ENCODE measurements at places on chromosomes 4 and X.

DNA sequence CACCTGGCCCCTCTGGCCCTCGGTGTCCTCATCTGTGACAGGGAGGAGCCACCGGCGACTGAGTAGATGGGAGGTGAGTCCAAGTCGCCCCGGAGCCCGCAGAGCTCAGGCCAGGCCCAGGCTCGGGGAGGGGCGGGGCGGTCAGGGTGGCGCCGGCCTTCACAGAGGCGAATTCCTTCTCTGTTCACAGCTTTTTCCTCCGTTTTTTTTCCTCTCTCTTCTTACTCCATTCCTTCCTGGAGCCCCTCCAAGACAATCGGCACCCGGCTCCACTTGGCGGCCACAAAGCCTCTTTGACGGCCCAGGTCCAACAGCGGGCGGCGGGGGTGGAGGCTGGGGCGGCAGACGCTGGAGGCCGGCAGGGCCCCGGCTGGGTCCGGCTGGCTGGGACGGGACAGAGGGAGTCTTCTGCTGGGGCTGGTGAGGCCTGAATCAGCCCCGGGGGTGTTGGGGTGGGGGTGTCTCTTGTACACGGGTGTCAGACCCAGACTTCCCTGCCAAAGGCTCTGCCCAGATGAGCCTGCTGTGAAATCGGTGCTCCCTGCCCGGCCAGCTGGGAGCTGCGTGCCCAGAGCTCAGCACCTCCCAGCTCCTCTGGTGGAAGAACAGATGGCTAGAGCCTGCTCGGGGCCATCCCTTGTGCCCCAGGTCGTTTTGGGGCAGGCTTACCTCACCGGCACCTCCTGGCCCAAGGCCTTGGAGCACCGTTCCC lies 22.6 kb downstream of the FGFRL1 start:
- DNase-seq, result no peak

- no peak for DNase-seq
These were observed 117.0 kb downstream of the ADAM29 start for GRCh38 chr4:175034986-175035705.

DNA sequence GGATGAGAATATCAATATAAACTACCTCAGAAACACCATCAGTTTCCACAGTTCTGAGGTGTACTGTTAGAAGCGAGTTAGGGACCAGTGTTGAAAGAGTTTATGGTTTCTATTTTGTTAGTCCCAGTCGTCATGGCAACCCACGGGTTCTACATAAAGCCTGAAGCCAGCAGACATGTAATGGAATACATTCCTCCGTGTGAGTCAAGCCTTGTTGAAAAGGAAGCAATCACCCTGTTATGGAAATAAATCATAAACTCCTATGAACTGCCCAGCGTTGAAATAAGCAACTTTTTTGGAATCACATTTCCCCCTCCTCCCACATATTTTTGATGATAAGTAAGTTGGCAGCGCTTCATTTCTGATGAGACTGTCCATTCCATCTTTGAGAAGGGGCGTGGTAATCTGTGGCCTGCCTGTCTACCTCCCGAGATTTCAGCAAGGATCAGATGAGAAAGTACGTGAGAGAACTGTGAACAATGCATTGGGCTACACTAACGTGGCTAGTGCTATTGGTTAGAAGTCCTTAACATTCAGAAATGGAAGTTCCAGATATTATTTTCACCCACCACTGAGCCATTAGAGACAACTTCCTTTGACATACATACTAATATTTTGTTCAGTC lies 40.4 kb upstream of the PDHA1 start:
- no peak for DNase-seq

DNA sequence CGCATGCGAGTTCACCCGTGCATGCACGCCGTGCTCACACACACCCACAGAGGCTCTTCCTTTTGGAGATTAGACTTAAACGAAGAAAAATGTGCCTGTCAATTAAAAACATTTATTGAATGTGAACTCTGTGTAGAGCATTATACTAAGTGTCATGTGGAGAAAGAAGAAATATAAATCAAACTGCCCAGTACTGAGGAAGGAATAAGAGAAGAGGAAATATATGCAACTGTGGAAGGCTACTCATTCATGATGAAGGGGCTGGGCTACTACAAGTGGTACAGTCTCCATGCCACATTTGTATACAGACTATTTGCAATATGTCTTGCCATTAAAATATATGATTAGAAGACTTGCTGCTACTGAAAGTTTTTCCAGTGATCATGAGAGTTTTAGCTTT lies 714.7 kb downstream of the DMD start:
- DNase-seq, result no peak

DNA sequence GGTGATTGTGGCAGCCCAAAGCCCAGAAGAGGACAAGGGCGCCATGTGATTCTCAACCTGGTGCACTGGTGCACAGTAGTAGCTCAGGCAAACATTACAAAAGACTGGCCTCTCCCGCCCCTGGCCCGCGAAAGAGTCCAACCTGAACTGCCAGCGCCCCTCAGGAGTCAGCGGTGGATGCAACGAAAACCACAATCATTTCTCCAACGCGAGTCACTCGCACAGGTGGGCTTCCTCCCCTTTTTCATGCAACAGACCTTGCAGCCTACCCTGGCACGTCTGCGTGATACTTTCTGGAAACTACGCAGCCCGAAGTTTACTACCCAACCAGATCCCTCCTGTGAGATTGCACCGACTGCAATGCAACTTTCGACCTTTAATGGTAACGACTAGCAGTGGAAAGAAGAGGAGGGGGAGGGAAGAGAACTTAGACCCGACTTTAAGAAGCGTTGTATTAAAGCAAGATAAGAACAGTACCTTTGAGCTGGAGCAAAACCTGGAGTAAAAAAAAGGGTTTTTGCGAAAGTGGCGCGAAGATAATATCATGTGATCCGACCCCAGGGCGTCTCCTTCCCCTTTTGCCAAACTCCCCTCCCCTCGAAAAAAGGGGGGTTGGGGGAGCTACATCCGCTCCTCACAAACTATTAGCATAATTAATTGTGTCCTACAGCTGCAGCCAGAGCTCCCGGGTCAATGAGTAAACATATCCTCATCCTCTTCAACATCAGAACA lies 63.3 kb upstream of the CCDC160 start:
- peak; percentile 37 for DNase-seq

GRCh38 chr4:108149588-108150380 lies 18.9 kb downstream of the LEF1 start:
- no peak for DNase-seq

GRCh38 chrX:72268597-72269365 lies 8.3 kb downstream of the RPS4X start:
- DNase-seq, result no peak

DNA sequence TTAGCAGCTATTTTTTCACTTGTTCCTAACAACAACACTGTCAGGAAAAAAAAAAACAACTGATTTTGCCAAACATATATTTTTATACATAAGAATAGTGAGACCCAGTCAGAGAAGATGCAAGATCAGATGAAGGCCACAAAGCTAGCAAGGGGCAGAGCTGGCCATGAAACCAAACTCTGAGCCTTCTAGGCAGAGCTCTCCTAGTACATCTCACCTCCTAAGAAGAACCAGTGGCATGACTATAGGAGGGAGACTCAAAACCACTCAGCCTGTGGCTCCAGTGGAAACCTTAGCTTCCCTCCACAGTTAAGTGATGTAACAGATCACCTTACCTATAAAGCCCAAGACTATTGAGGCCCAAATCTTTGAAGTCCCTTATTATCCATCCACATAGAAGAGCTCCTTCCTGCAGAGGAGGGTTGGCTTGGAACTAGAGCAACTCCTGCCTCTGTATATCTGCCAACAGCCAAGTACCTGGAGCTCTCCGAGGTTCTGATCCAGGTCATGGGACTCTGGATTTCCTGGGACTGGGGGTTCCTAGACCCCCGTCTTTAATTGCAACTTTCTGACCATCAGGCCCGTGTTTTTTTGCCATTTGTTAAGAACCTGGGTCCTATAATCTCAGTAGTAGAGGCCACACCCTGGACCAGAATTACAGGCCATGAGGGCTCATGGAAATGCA lies 136.5 kb downstream of the SH3KBP1 start:
- DNase-seq, result no peak

DNA sequence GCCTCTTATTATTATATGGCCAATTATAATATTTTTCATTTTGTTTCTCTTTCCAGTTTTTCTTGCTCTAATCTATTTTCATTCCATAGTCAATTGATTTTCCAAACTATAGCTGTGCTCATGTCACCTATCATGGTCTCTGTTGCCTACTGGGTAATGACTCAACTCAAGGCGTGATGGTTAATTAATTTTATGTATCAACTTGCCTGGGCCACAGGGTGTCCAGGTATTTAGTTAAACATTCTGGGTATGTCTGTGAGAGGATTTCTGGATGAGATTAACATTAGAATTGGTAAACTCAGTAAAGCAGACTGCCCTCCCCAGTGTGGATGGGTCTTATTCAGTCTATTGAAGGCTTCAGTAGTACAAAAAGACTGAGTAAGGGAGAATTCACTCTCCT lies 9.9 kb downstream of the FHIP1A start:
- DNase-seq, result no peak

DNA sequence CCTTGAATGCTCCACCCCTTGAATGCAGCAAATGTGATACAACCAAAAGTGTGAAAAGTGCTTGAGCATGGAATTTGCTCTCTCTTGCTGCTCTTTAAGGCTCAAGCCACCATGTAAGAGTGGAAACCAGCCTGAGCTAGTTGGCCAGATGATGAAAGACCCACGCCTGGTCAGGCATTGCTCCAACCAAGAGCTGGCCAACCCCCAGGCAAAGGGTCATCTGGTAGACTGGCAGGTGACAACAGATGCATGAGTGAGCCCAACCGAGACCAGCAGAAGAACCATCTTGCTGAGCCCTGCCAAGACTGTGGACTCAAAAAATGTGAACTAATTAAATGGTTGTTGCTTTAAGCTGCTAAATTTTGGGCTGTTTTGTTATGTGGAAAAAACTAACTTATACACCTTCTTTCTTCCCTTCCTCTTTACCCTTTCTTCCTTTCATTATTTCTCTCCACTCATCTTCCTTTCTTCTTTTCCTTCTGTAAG lies 32.7 kb downstream of the ADGRG2 start:
- no peak for DNase-seq

DNA sequence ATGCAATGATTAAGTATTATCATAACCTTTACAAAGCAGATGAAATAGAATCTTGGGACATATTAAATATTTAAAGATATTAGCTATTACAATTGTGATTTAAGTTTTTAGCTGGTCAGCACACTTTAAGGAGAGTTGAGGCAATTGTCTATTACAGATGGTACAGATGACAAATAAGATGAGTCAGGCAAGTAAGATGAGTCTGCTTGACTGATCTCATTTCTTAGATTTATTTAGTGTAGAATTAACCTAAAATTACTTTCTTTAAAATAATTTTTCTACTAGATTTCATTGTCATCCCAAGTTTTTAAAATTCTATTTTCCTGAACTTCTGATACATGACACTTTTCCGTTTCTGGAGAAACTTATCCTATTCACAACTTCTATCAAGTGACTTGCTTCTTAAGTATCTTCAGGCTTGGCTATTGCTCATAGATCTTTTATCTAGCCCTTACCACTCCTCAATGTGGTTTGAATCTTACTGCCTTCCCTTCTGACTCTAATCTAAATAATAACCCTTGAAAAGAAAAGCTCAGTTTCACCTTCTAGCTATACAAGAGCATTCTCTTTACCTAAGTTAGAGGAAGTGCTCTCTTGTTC lies 32.9 kb downstream of the CXCL1 start:
- no peak for DNase-seq

- no peak for DNase-seq
These were observed 10.2 kb downstream of the SSR4 start for GRCh38 chrX:153804621-153805020.

DNA sequence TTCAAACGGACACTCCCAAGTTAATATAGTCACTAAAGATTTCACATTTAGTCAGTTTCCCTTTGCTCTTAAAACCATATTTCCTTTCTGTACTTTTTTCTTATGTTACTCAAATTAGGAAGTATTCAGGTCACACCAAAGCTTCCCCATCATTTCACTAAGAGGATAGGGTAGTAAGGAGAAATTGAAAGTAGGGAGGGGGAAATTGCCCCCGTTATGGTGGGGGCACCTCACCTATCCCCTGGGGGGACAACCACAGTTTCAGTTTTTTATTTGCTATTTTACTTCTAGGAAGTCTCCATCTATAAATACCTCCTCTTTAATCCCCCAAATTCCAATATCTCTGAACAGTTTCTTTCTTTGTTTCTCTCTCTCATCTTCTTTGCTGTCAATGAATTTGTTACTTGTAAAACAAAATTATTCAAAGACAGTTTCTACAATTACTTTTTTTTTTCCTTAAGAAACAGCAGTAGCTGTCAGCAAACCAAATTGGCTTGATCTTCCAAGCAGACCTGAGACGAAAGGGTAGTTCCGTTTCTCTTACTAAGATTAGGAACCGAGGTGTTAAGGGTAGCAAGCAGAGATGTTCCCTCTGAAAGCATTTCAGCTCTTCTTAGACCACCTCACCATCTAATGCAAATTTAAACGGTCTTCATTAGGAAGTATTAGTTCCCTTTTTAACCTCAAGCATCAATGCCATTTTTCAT lies 160.2 kb upstream of the KLF3 start:
- no peak for DNase-seq

DNA sequence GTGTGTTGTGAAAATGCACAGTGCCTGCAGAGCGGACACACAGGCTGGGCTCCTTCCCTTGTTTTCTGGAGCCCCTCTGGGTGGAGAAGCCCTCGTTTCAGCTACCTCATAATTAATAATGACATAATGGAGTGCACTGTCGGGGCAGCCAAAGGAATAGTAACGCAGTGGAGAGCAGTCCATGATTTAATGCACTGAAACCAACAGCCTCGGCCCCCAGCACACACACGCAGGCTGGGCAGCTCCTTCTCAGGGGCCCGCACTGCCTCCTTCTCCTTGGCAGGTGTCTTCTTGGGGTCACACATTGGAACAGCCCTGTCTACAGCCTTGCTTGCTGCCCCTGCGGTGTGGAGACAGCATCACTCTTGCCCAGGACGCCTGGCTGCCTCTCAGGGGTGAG lies 89.2 kb downstream of the DCTD start:
- DNase-seq, result no peak

- DNase-seq, result peak; percentile 34
These were observed 62.1 kb downstream of the RHOXF2B start for GRCh38 chrX:120015145-120016067.

Data from activated T-cell treated with anti-CD3 and anti-CD28 coated beads, Interleukin-2, amount 50 U/mL, for 24 hours (primary cell).